ENCODE measurements at places on chromosomes 7 and 10.

DNA sequence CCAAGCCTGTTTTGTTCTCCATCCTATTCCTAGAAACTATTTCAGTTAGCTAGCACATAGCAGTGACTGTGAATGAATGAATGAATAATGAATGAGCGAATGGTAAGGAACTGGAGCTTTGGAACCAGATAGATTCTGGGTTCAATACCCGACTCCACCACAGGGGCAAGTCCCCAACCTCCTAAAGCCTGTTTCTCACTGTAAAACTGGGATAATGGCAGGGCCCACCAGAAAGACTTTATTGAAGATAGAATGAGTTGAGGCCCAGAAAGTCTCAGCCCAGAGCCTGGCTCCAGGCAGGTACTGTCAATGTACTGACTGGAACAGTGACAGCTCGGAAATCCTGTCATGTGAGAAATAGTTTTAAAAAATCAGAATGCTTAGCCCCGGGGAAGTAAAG is 1.1 kb upstream of the CDH23 start:
- DNase-seq = no peak

DNA sequence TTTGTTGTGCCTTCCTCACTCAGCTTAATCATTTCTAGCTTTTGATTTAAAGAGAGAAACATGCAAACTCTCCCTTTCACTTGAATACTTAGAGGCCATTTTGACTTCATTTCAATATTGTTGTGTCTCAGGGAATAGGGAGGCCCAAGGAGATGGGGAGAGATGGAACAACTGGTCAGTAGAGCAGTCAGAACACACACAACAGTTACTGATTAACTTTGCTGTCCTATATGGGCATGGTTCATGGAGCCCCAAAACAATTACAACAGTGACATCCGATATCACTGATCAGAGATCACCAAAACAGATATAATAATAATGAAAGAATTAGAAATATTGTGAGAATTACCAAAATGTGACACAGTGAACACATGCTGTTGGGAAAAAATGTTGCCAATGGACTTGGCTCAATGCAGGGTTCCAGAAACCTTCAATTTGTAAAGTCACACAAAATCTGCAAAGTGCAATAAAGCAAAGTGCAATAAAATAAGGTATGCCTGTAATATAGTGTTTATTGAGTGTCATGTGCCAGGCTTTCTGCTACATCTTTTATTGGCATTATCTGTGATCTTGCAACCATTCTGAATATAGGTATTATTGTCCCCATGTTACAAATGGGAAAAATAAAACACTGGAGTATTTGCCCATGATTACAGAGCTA is 38.2 kb downstream of the CCDC71L start:
- DNase-seq = no peak

DNA sequence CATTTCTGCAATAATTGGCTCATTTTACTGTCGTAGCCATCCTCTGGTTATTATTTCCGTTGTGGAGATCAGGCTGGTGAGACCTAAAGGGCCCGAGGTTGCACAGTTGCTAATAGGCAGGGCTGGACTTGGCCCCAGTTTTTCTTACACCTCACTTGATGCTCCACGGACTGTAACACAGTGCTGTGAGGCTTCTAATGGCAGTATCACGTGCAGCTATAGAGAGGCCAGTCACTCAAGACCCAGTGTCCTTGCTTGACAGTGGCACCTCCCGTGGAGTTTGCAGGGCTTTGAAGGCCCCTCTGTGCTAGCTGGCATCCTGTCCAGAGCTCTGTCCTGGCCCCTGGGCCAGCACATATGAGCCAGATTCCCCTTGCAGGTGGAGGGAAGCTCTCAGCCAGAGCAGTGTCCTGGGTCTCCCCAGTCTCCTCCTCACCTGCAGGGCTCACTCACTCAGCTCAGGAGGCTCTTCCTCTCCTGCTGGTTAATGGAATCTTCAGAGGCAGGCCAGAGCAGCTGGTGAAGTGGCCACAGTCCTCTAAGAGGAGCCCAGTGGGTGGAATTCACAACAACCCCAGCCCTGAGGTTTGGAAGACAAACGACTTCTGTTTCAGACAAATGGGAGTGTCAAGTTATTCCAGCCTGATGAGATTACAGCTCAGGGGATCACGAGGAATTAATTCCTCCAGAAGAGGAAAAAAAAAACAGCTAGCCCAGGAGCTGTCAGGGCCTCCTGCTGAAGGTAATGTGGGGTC is 114.2 kb upstream of the FAM180A start:
- DNase-seq = no peak

GRCh38 chr7:99990460-99990852 is 14.6 kb upstream of the AZGP1 start:
- DNase-seq = no peak

GRCh38 chr7:14896461-14896860 is 6.1 kb downstream of the DGKB start:
- no peak for DNase-seq

GRCh38 chr10:119268871-119269506 is 61.6 kb downstream of the GRK5 start:
- DNase-seq = peak; percentile 28

GRCh38 chr7:22992874-22993840 is 20.8 kb downstream of the HYCC1 start:
- DNase-seq = no peak

Data from stimulated activated CD4-positive, alpha-beta T cell treated with anti-CD3 and anti-CD28 coated beads, Interleukin-12 subunit alpha, Interleukin-12 subunit beta, amount 100 ng/mL, for 4 hours (primary cell).